ENCODE measurements at places on chromosomes 5 and 9. TPM values are rescaled to one million over a fixed set of nuclear protein-coding genes. Genes with fewer than 3 reads are reported as not detected.

- no peak for DNase-seq
Observed at GRCh38 chr9:106682420-106682819, 180.5 kb upstream of the ZNF462 start.

- DNase-seq, result no peak
Observed at GRCh38 chr5:147835386-147835798, 3.9 kb upstream of the SPINK1 start.

- no peak for DNase-seq
Observed at GRCh38 chr9:116187570-116188170, 34.1 kb downstream of the PAPPA start.

GRCh38 chr9:98867429-98868168, 60.1 kb downstream of the GALNT12 start:
- DNase-seq, result no peak

DNA sequence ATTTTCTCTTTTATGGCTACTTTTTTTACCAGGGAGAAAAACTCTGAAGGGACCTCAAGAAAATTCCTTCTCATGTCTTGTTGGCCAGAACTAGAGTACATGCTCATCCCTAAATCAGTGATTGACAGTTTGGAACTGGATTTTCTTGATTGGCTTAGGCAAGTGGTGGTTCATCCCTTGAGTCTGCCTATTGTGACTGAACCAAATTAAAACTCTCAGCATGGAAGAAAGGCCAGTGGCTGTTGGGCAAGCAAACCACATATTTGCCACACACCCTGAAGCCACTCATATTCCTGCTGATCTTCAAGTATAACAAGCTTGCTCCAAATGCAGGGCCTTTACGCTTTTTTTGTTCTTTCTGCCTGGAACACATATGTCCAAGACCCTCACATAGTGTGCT, 7.2 kb upstream of the HOMER1 start:
- DNase-seq, result no peak

- DNase-seq, result no peak
Observed at GRCh38 chr9:117678871-117679270, 25.3 kb upstream of the TLR4 start.

DNA sequence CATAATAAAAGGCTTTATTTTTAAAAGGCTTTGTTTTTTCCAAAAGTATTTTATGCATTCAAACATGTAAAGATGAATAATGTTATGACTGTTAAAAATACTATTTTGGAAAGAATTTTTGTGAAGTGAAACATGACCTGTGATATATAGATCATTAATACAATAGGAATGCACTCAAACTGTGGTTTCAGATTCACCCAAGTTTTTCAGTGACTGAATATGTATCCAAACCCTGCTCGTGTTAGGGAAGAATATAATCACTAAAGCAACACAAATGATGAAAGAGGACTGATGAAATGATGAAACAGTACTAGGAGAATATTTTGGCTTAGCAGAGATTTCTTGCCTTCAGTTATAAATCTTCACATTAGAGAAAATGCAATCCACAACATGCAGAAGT, 278.0 kb downstream of the ADAMTS6 start:
- no peak for DNase-seq

DNA sequence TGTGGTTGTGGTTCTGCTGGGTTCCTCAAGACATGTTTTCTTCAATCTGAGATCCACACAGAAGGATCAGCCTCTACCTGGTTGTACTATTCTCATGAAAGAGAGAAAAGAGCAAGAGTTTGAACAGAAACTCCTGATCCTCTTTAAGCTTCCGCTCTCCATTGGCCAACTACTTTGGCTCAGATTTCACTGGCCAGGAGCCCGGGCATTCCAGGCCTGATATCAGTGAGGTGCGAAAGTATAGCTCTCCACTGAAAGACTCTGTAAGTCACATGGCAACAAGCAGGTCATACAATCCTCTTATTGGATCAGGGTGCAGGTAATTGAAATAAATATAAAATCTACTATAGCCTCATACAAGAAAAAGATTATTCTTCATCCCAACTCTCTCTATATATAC, 920.5 kb downstream of the TLE4 start:
- DNase-seq, result no peak

DNA sequence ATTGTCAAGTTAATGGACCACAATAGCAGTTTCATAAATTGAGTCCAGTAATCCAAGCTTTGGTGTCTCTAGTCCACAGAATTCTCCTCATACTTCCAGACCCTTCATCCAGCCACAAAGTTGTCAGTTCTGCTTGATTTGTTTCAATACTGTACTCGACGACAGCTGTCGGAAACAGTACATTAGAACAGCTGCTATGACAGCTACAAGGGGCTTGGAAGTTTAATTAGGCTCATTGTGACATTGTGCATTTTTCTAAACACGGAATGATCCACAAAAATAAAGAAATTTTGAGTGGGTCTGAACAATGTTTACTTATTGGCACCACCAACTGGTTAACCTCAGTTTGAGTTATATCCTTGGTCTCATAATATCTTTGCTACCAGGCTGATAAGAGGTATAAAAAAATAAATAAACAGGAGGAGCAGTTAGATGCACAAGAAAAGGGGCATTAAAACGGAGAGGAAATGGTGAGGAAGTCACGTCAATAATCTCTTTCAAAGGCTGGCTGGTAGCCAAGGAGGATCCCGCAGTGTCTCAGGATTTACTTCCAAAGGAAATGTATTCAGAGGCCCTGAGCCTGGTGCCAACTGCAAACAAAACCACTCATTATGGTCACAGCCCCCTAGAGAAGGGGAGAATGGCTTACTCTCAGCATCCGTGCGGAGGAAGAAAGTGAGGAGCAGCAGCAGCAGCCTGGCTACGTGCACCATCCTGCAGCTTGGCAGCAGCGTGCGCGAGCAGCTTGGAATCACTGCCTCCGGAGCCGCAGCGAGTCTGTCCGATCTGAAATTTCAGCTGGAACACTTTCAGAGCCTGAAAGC, 933.8 kb upstream of the DMAC1 start:
- DNase-seq, result no peak

GRCh38 chr9:1599961-1600360, 415.2 kb upstream of the SMARCA2 start:
- no peak for DNase-seq

- DNase-seq, result no peak
Observed at GRCh38 chr9:78003730-78004129, 27.9 kb downstream of the GNAQ start.

DNA sequence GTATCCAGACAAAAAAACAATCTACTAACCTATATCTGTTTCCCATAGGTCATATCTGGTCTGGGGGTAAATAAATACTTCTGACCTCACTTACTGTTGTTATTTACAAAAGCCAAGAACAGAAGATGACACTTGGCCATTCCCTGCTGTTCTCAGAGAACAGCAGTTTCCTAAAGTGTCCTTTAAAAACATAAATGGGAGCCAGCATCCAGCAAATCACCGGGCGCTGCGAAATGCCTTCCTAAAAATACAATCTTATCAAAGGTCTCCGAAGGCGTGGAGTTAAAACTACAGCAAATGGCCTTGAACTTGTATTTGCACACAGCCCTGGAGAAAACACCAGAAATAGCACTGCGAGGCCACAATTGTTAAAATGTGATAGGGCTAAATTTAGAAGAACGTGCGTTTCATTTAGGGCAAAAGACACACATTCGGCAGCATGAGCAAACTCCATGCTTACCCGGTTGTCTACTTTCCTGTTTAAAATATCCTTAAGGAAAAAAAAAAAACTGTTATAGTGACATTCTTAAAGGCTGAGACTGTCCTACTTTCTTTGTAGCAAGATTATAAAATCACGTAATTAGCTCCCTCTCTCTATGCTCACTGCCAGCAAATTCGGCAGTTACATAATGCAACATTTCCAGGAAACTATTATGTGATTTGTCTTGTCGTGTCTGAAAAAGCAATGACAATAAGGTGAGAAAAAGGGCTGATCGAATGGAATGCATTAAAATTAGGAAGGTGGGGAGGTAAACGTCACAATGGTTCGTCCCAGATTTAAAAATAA, 1.5 kb downstream of the NFIL3 start:
- DNase-seq, result no peak

DNA sequence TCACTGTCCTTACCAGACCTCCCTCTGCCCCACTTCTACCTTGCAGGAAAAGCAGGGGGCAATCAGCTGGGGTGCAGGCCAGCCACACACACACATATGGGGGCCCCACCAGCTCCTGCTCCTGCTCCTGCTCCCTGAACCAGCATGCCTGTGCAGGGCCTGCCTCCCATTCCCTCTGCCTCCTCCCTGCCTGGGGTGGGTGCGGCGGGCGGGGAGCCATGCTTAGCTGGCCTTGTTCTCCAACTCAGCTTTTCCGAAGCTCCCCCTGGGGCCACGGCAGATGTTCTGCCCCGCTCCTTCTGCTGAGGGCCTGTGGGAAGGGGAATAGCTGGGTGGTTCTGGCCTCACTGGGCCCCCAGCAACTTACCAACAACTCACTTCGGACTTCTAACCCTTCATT, 89.8 kb downstream of the ZNF354C start:
- no peak for DNase-seq

- DNase-seq, result no peak
Observed at GRCh38 chr5:137462816-137463520, 36.2 kb downstream of the SPOCK1 start.

GRCh38 chr5:143066556-143067281, 296.5 kb downstream of the ARHGAP26 start:
- peak; percentile 61 for DNase-seq

DNA sequence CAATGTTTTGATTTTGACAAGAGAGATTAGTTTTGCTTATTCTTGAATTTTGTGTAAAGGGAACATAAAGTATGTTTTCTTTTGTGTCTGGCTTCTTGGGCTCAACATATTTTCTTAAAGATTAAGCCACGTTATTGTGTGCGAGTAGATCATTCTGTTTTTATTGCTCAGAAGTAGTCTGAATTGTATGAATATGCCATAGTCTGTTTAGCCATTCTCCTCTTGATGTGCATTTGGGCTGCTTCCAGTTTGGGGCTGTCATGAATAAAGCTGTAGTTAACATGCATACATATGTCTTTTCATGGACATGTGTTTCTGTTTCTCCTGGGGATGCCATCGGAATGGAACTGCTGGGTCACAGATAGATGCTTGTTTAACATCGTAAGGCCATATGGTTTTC, 198.9 kb downstream of the FANCC start:
- no peak for DNase-seq

GRCh38 chr5:164000819-164001218, 495.4 kb downstream of the MAT2B start:
- no peak for DNase-seq

DNA sequence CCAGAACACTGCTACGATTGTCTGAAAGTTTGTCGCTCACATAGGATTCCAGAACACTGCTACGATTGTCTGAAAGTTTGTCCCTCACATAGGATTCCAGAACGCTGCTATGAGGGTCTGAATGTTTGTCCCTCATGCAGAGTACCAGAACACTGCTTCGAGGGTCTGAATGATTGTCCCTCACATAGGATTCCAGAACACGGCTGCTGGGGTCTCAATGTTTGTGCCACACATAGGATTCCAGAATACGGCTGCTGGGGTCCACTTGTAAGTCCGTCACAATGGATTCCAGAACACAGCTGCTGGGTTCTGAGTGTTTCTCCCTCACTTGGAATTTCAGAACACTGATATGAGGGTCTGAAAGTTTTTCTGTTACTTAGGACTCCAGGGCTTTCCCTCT, 203.3 kb downstream of the FOXD4L6 start:
- no peak for DNase-seq

DNA sequence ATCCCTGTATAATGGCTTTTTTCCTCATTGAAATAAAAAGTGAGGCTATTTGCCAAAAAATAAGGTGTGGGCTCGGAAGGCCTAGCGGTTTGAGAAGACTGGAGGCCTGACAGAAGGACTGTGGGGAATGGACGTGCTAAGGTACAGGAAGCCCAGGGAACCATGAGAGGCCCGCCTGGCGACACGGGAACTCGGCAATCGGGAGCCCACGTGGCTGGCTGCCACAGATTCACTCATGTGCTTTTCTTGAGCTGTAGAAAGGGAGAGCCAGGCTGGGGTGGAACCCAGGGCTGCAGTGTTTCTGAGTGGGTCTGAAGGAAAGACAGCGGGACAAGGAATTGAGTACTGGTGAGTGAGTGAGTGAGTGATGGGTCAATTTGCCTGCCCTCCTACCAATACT, 11.9 kb upstream of the DDX41 start:
- DNase-seq, result no peak

- no peak for DNase-seq
Observed at GRCh38 chr9:70496244-70496643, 81.8 kb upstream of the KLF9 start.

DNA sequence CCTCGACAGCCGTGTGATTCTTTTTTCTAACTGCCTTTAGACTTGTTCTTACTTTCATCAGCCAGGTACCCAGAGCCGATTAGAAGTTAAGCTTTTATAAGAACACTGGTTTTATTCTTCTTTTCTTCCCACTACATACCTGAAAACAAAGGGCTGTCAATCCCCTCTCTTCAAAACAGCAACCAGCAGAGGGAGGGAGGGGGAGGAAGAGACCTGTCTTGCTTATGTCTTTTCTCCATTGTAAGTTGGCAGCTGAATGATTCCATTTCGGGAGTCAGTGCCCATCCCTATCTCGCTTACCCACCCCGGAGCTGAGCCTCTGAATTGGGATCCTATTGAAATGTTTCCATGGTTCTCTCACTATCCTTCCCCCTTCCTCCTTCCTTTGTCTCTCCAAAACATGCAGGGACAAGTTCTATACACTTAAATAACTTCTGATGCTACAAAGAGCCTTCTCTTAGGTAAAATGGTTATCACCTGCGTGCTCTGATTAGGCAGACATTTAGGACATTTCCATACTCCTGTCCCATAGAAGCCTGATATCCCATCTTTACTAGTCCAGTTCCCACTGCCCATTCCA, 83.9 kb upstream of the WWC1 start:
- DNase-seq, result no peak

DNA sequence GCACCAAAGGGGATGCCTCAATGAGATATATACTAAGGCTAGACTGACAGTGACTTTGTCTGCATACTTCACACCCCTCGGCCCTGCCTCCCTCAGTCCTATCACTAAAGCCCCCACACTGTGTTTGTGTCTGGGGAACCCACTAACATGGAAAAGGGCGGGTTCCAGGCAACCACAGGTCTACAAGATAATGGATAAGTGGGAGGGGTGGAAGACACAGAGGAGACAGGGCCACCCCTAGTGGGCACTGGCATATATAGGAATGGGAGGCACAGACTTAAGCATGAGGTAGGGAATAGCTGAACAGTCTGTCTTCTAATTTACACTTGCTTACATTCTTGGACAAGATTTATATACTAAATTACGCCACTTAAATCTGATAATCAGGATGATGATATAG, 74.0 kb downstream of the SLIT3 start:
- no peak for DNase-seq

The NUTM2F gene
- not detected for total RNA-seq

The C9orf50 gene
- total RNA-seq, result not detected

The ZNF883 gene
- total RNA-seq, result 0.44 TPM
